ENCODE measurements at places on chromosomes 4 and X.

DNA sequence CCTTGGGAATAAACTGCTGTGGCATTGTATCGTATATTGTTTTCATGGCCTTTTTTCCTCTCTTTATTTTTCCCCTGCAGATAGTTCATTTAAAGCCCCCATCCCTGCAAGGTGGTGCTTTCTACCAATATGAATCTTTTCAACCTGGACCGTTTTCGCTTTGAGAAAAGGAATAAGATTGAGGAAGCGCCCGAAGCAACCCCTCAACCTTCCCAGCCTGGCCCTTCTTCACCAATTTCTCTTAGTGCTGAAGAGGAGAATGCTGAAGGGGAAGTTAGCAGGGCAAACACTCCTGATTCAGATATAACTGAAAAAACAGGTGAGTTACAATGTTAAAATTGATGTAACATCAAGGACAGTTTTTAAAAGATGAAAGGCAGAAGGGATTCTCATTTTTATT is 601 bp downstream of the SMARCAD1 start:
- no peak for DNase-seq

- DNase-seq = no peak
Measured at GRCh38 chr4:178812866-178813265, 1370.6 kb upstream of the AGA start.

- DNase-seq = no peak
Measured at GRCh38 chrX:147498796-147499195, 412.9 kb upstream of the FMR1 start.

DNA sequence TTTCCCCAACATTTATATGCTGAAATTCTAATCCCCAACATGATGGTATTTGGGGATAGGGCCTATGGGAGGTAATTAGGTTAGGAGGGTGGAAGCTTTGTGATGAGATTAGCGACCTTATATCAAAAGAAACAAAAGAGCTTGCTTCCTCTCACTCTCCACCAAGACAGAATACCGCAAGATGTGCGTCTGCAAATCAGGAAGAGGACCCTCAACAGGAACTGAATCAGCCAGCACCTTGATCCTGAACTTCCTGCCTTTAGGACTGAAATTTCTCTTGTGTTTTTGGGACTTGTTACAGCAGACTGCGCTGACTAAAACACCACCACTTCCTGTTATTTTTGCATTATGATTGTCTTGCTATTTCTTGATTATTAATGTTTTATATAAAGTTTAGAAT is 1889.4 kb downstream of the C4orf33 start:
- peak; percentile 26 for DNase-seq

DNA sequence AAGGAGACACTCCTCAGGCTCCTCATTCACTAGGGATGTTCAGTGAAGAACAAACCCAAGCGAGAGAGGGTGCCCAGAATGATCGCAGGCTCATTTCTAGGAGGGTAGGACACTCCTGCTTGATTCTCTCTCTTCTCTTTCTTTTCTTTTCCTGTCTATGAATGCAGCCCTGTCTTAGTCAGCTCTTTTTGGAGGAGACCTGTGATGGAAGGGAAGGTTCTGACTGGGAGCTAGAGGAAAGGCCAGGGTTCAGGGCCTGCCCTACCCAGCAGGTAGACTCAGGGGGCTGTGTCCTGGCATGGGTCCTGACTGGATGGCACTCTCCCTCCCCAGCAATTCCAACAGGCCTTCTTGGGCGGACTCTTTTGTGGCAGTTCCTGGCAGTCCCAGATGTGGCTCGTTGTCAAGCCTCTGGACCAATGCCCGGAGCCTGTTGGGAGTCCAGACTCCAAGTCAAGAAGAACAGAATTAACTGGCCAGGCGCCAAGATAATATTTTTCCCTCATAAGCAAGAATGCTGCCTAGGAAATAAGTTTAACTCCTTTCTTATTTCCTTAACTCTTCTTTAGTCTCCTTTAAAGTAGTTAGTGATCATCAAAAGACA is 139.4 kb upstream of the SCML1 start:
- DNase-seq = peak; percentile 11

GRCh38 chr4:118076958-118077766 is 42.9 kb downstream of the NDST3 start:
- DNase-seq = peak; percentile 44

DNA sequence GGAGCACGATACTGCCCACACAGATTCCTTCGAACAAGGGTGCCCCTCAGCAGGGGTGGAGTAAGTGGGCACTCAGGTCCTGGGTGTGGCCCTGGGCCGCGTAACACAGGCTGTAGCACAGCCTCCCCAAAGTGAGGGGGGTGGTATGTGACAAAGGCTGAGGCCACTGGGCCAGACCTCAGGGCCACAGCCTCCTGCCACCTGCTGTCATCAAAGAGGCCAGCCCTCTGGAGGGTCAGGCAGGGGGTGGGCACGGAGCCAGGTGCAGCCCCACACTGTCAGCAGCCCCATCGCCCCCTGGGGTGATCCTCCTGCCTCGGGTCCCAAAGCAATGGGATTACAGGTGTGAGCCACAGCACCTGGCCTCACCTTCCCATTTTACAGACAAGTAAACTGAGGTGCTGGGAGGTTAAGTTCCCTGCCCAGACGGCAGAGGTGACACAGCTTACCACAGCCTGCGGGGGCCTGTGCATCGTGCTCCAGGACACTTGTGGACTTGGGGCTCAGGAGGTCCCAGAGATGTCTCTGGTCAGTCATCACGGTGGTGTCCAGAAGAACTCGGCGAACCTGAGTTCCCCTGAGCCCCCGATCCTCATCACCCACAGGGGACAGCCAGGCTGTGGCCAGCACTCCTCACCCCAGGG is 27.5 kb upstream of the MXD4 start:
- no peak for DNase-seq

GRCh38 chr4:47640911-47641310 is 155.8 kb downstream of the ATP10D start:
- peak; percentile 45 for DNase-seq

DNA sequence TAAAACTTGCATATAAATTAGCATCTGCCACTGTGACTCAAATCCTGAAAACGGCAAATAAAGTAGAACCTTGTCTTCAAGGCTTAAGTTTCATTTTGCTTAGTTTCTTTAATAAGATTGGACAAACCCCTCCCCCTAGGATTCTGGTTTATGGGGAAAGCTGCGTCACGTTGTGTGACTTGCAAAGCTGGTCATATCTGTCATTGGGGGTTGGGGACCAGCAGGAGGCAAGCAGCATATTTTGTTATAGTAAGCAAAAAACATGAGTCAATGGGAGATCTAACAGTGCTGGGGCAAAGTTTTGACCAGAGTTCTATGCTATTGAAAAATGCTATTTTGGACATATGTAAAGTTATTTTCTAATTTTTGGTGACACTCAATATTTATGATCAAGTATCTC is 407.3 kb downstream of the PCDH18 start:
- DNase-seq = peak; percentile 43

- no peak for DNase-seq
Measured at GRCh38 chrX:10169175-10169574, 12.4 kb downstream of the CLCN4 start.

DNA sequence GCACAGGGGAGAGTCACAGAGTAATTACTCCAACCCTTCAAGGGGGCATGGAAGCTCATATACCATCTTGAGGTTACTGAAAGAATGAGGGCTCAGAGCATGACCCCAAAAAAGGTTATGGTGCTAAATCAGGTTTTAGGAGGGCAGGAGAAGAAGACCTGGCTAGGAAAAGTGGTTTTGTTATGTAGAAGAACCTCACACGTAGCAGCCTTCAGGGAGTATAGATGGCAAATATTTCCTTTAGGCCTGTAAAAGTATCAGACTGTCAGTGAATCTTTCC is 102.0 kb upstream of the PDE5A start:
- DNase-seq = no peak

GRCh38 chrX:28988246-28988645 is 401.0 kb downstream of the IL1RAPL1 start:
- DNase-seq = no peak

DNA sequence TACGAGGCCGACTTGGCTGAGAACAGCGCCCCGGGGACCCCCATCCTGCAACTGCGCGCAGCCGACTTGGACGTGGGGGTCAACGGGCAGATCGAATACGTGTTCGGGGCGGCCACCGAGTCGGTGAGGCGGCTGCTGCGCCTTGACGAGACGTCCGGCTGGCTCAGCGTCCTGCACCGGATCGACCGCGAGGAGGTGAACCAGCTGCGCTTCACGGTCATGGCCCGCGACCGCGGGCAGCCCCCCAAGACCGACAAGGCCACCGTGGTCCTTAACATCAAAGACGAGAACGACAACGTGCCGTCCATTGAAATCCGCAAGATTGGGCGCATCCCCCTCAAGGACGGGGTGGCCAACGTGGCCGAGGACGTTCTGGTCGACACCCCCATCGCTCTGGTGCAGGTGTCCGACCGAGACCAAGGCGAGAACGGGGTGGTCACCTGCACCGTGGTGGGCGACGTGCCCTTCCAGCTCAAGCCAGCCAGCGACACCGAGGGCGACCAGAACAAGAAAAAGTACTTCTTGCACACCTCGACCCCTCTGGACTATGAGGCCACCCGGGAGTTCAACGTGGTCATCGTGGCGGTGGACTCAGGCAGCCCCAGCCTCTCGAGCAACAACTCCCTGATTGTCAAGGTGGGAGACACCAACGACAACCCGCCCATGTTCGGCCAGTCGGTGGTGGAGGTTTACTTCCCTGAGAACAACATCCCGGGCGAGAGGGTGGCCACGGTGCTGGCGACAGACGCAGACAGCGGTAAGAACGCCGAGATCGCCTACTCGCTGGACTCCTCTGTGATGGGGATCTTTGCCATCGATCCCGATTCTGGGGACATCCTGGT is 2.4 kb downstream of the PCDH7 start:
- no peak for DNase-seq

DNA sequence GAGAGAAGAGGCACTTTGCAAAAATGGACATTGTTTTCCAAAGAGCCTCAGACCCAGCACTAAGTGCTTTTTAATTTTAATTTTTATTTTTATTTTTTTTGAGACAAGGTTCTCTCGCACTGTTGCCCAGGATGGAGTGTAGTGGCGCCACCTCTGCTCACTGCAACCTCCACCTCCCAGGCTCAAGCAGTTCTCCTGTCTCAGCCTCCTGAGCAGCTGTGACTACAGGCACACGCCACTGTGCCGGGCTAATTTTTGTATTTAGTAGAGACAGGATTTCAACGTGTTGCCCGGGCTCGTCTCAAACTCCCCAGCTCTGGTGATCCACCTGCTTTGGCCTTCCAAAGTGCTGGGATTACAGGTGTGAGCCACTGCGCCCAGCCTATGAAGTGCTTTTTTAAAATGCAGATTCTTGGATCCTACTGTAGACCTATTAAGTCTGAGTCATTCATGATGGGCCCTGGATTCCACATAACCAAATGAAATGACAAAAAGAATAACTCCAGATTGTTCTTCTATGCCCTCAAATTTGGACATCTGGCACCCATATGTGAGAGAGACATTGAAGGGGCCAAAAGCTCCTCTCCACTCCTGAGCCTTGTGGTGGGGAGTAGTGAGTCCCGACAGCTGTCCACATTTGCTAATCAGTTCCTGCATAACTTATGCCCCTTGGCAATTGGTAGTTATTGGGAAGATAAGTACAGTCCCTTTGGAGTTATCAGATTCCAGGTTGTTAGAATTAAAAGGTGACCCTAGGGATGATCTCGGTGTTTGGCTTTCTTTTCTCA is 3.6 kb downstream of the NOCT start:
- peak; percentile 29 for DNase-seq

DNA sequence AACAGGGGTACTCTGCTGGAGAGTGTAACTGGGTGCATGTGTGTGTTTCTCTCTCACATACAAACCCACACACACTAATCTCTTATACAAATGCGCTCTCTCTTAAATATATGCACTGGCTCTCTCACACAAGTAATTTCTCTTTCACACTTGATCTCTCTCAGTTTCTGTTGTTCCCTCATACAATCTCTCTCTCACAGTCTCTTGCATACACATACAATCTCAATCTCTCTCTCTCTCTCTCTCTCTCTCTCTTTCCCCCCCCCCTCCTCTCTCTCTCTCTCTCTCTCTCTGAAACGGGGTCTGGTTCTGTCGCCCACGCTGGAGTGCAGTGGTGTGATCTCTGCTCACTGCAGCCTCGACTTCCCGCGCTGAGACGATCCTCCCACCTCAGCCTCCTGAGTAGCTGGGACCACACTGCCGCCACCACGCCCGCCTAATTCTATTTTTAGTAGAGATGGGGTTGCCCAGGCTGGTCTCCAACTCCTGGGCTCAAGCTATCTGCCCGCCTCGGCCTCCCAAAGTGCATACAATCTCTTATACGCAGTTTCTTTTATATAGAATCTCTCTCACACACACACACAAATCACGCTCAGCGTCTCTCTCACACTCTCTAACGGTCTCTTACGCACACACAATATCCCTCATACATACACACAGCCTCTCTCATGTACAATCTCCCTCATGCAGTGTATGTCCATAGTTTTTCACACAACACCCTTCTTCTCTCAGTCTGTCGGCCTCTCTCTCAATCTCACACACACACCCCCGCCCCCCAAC is 518 bp upstream of the FAM241A start:
- DNase-seq = no peak

DNA sequence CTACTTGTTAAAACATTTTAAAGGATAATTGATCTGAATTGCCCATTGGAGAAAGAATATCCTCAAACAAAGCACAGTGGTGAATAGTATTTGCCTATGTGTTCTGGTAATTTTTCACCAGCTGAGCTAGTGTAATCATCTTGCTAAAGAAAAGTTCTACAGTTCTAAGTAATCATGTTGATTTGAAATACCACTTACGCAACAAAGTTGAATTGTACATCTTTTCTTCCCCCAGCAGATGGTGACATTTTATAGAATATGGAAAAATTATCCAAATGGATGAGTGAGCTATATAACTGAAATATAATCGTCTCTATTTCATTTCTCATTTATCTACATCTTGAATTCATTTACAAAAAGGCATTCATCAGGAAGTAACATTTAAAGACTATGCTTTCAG is 9.7 kb upstream of the ZNF674 start:
- peak; percentile 53 for DNase-seq

DNA sequence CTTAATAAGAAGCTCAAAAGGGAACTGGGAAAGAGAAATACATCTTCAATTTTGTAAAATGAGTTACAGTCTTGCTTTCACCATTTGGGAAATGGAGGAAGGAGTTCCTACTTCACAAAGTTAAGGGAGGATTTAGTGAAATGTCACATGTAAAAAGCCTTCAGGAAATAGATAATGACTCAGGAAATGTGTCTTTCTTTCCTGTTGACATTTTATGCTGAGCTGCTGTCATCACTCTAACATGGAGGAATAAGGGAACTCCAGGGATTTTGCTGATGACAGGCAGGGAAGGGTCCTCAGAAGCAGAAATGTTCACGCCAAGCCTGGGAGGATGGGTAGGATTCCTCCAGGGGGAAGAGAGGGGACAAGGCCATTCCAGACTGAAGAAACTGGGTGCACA is 251.1 kb downstream of the USP46 start:
- no peak for DNase-seq

Data from iris pigment epithelial cell (primary cell).